ENCODE measurements at places on chromosomes 11 and 22.

GRCh38 chr22:22927888-22928665 is 40.5 kb downstream of the IGLL5 start:
- no peak for DNase-seq

GRCh38 chr22:40452730-40453487 is 82.5 kb downstream of the SGSM3 start:
- DNase-seq = no peak

GRCh38 chr11:87368858-87369480 is 331.2 kb downstream of the TMEM135 start:
- no peak for DNase-seq

DNA sequence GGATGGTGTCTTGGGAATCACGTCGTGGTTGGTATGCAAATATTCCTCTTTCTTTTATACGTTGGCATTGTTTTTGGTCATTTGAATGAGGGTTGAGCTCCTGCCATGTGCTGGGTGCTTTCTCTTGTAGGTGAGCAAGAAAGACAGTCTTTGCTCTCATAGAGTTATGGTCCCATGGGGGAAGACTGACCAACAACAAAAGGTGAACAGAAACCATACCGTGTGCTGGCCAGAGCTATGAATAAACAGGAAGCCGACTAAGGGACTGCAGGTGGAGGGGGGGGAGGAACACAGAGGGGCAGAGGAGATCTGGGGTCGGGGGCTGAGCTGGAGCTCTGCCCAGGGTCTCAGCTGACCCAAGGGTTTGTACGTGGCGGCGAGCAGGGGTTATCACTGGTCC is 245.3 kb downstream of the CTTN start:
- no peak for DNase-seq

GRCh38 chr11:77155082-77155475 is 27.0 kb downstream of the MYO7A start:
- no peak for DNase-seq

GRCh38 chr11:33542921-33543320 is 157.7 kb downstream of the C11orf91 start:
- peak; percentile 36 for DNase-seq

DNA sequence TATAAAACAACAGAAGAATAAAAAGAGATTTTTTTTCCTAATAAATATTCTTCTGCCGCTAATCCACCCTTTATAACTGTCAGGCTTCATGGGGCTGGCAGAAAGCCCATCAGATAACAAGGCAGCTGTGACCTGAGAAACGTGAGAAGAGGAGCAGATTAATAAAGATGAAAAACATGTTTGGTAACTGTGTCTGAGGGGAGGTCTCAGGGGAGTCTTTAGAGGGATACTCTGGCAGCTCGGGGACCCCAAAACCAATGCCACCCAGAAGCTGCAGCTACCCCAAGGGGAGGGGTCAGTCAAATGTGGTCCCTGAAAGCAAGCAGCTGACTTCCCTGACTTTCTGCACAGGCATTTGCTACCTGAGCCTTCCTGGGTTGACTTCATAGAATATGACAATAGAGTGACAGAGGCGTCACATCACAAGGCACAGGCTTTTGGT is 48.4 kb upstream of the POU2AF1 start:
- no peak for DNase-seq

GRCh38 chr11:79487412-79487811 is 46.6 kb upstream of the TENM4 start:
- DNase-seq = no peak

GRCh38 chr11:87203907-87204602 is 166.3 kb downstream of the TMEM135 start:
- DNase-seq = no peak

- no peak for DNase-seq
Observed at GRCh38 chr22:43825651-43826050, 13.5 kb upstream of the EFCAB6 start.

- DNase-seq = no peak
Observed at GRCh38 chr22:49010070-49010863, 817.4 kb downstream of the BRD1 start.

DNA sequence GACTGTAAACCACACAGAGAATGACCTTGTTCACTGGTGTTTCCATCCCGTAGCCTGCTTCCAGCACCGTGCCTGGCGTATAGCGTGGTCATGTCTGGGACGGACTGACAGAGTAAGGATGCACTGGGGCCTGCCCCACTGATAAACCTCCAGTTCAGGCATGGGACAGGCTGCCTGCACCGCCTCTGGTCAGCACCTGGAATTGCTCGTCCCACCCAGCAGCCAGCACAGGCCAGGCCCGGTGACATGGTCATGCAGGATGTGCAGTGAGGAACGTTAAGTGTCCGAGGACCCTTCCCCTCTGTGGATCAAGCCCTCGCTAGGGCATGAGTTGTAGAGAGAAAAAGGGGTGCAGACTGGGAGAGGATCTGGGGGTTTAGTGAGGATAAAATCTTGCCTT is 44.8 kb downstream of the LMO1 start:
- DNase-seq = no peak

GRCh38 chr11:79671401-79671800 is 230.6 kb upstream of the TENM4 start:
- no peak for DNase-seq

DNA sequence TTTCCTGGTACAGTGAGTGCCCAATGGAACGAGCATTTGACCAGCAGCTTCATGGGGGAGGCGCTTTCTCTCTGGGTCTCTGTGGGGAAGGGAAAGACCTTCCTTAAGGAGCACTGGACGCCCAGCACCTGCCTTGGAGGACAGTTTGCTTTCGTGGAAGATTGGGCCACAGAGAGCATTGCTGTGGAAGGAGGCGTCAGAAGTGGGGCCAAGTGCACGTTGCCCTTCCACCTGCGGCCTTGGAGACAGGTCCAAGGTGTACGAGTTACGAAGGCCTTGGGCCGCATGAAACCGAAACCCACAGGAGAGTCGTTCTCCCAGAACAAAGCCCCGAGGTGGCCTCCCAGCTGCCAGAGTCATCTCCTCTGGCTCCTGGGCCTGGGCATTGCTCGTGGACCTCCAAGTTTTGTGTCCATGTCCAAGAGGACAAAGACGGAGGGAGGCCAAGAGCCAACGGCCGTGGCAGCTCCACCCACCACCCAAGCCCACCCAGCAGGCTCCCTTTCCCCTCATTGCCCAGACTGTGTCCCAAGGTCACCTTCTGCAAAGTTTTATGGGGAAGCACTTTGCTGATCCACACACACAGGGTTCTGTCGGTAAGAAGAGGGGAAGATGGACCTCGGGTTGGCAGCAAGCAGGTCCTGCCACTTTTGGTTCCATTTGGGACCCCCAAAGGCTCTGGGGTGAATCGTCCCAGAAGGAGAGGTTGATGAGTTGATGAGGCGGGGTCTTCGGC is 5.8 kb upstream of the NLRP6 start:
- DNase-seq = no peak

GRCh38 chr11:67027943-67028542 is 5.1 kb downstream of the SYT12 start:
- DNase-seq = peak; percentile 42

GRCh38 chr22:31866918-31867317 is 77.4 kb upstream of the YWHAH start:
- DNase-seq = no peak

- DNase-seq = no peak
Observed at GRCh38 chr11:122663764-122664163, 8.2 kb downstream of the UBASH3B start.

- DNase-seq = no peak
Observed at GRCh38 chr11:87198266-87198881, 160.6 kb downstream of the TMEM135 start.

GRCh38 chr22:45830531-45831245 is 146.3 kb downstream of the WNT7B start:
- no peak for DNase-seq

GRCh38 chr11:132106096-132106982 is 735.9 kb downstream of the NTM start:
- no peak for DNase-seq

GRCh38 chr11:134229126-134229790 is 4.8 kb downstream of the VPS26B start:
- no peak for DNase-seq

GRCh38 chr22:39325392-39325932 is 6.0 kb upstream of the RPL3 start:
- DNase-seq = no peak

DNA sequence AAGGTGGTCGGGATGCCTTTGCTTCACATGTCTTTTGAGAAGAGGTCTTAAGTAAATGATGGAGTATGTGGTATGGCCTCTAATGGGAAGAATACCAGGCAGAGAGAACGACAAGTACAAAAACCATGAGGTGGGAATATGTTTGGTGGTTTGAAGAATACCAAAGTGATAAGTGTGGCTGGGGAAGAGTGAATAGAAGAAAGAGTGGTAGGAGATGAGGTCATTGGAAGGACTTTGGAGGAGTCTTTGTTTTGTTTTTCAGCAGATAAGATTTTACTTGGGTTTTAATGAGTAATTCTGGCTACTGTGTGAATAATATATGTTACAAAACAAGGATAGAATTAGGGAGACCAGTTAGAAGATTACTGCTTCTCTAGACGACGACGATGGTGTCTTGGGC is 515.4 kb downstream of the RAB38 start:
- no peak for DNase-seq

All from memory B cell (primary cell).